NCI-H345 (cell line): ENCODE measurements at places on chromosomes 7 and 10.

- DNase-seq, result no peak
These were observed 1.8 kb downstream of the STAM start for GRCh38 chr10:17645621-17646345.

- no peak for DNase-seq
These were observed 53.0 kb upstream of the CABCOCO1 start for GRCh38 chr10:61609701-61610100.

DNA sequence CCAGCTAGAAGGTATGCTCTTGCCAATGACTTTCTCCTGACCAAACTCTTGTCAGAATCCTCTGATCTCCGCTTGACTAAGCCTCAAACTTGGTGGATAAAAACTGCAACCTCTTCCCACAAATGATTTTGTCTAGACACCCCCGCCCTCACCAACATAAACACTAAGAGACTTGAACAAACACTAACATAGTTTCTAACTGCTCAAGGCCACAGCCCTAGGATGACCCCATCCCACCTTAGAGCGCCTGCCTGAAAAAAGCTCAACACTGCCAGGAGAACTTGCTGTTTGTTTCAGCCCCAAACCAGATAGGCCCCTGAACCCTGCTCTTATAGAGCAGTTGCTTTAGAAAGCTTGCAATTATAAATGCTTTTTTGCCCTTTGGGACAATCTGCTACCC, 71.8 kb downstream of the LRRN3 start:
- no peak for DNase-seq

- DNase-seq, result no peak
These were observed 453.2 kb downstream of the TNS3 start for GRCh38 chr7:47128700-47129099.

DNA sequence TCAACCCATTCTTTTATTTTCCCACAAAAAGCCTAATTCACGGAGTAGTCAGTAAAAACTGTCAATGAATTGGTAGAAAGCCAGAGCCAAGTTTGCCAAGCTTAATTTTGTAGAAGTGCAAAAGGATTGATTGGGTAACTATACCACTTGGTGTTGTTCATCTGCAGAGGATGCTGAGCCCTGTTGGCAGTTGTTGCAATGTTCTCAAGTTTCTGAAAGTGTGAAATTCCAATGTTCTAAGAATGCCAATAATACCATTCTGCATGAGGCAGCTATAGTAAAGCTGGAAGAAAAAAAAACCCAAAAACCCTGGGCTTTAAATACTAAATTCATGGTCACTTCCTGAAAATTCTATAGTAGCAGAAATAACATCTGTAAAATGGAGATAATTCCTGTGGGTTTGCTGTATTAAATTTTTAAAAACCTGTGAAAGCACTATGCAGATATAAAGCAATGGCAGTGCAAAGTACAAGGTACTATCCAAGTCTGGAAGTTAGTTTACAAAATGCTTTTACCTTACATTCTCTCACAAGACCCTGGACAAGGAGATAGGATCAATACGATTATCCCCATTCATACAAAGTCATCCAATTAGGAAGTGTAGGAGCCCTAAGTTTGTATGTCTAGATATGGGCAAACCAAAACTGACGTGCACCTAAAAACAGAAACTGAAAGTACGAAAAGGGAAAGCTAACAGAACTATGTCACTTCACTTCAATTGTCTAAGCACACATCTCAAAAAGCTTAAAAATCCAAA, 6.0 kb upstream of the PON1 start:
- DNase-seq, result no peak

GRCh38 chr10:570628-571163, 118.8 kb downstream of the DIP2C start:
- DNase-seq, result no peak

GRCh38 chr7:134515569-134516468, 11.5 kb upstream of the AKR1B10 start:
- no peak for DNase-seq

DNA sequence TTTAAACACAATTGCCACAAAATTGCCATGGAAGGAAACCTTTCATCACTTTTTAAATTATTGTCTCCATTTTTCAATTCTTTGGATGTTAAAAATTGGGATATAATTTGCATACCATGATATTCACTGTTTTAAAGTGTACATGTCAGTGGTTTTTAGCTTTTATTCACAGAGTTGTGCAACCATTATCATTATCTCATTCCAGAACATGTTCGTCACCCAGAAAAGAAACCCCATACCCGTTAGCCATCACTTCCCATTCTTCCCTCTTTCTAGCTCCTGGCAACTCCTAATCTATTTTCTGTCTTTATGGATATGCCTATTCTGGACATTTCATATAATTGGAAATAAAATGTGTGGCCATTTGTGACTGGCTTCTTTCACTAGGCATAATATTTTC, 260.3 kb upstream of the FERD3L start:
- no peak for DNase-seq

DNA sequence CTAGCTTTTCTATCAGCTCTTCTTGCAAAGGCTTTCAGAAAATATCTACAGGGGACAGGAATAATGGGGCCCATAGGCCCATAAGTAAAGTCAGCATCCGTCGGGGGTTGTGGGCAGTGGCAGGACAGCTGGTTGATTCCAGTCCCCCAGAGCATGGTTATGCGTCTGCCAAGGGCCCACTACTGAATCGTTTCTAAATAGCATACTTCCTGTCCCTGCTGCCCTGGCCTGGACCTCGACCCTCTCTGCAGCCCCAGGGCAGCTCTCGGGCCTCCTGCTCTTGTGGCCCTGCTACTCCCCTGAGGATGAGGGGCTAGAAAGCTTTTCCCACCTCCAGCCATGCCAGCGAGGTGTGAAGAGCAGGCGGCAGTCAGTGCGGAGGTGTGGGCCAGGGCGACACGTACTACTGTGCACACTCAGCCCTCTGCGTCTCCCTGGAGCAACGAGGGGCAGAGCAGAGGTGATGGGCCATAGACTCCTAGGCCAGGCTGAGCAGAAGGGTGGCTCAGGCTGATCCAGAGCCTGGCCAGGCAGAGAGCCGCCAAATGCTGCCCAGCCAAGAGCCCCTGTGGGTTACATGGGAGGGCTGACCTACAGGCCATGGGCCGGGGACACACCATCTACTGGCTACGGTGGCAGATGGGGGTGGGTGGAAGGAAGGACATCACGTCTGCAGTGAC, 4.7 kb upstream of the OPN4 start:
- DNase-seq, result no peak

- DNase-seq, result no peak
These were observed 69.1 kb downstream of the DIP2C start for GRCh38 chr10:620417-620816.
